Suppressor macrophage (primary cell): ENCODE measurements at places on chromosomes 12 and 14.

GRCh38 chr12:508145-508544 is 48.4 kb downstream of the B4GALNT3 start:
- no peak for DNase-seq

DNA sequence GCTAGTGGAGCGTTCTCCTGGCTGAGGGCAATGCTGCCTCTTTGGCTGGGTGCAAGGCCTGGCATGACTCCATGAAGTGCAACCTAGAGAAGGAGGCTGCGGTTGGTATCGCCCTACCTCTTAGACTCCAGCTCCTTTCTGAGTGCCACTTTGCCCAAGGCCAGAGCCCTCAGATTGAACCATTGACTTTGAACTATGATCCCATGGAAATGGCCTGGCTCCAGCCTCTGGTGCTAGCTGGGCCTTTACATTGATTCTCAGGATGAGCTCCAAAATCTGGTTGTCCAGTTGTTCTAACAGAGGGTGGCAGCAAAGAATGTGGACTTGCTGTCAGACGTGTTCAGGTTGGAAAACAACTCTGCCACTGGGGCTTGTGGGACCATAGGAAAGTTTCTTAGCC is 16.1 kb upstream of the SMOC1 start:
- no peak for DNase-seq

DNA sequence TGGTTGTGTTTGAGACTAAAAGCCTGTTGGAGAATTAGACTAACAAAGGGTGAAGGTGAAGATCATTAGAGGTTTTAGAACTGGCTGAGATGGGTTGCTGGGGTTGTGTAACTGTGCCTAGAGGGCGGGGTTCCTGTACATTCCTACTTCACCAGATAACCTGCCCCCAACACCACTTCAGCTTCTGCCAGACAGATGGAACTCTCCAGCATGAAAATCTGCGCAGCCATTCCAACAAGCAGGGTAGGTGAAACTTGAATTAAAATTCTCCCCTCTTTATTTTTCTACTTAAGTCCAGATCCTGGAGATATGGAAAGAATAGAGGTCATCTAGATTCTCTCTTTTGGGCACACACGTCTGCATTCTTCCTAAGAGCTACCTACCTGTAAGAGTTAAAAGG is 6.0 kb downstream of the FOXG1 start:
- DNase-seq, result no peak

DNA sequence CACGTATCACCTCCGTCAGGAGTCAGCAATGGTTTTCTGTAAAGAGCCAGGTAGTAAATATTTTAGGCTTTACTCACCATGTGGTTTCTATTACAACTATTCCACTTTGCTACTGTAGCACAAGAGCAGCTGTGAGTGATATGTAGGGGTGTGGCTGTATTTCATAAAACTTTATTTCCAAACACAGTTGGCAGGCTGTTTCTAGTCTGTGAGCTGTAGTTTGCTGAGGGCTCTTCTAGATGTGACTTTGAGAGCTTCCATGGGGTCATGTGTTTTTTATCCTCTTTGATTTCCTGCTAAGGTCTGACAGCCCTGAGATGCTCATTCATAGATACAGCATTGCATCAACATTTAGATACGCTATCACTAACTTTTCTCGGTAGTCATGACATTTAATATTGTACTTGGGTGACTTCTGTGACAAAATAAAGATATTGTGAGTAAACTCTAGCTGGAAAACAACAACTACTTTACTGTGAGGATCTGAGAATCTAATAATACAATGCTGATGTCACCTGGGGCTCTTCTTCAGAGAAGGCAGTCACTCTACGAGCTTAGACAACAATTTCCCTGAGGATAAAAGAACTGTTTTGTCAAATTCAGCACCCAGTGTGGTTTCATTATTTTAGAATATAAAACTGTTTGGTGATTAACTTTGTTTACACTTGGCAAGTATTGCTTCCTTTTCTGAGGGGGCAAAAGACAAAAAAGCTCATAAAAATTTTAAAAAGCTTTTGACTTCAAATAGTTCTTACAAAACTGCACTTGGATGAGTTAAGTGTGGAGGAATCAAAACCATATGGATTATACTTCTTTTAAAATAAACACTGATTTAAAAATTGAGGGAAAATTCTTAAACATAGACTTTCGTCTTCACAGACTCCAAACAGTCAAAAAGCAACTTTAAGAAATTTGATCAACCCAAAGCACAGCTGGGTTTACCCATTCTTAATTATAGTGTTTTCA is 231.2 kb upstream of the DCN start:
- no peak for DNase-seq

DNA sequence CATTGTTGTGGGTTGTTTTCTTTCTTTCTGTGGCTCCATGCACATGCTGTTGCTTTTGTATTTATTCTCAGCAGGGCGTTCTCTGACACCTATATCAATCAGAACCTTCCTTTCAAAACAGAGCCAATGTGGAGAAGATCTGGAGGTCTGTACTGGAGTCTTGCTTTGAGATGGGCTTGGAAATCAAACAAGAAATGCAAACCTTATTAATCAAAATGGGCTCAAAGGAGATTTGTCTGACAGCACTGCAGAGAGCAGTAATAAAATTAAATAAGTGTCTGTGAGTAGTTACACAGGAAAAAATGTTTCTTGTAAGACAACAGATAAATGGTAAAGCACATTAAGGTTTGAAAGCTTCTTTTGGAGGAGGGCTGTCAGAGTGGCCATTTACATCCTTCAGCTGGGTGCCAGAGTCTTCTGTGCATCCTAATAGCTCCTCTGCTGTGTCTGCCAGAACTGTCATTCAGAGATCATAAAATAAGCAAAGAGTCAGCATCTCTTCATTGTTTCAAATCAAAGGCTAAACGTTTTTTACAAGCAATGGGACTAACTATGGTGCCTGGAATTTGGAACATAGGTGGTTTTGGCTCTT is 414.3 kb downstream of the NAV3 start:
- DNase-seq, result no peak

- no peak for DNase-seq
Measured at GRCh38 chr12:95975491-95975890, 20.7 kb downstream of the HAL start.

DNA sequence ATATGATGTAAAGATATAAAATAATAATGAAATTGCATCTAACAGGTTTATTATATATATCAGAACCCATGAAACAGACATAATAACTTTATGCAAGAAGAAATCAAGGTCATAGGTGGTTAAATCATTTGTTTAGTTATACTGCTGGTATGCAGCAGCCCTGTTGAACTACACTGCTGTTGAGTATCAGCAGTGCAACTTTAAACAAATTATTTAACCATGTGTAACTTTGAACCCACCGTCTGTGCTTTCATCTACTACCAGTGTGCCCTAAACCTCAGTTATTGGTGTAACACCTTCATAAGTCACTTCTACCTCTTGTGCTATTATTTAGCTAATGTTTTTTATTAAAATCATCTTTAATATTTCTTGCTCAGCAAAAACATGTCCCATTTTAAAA is 262.3 kb upstream of the CRY1 start:
- DNase-seq, result no peak
